ENCODE measurements at places on chromosomes 2 and 18. TPM values are rescaled to one million over a fixed set of nuclear protein-coding genes. Genes with fewer than 3 reads are reported as not detected.

FZD7 gene
- total RNA-seq = 16.8 TPM

E2F6 gene
- total RNA-seq = 29.8 TPM

ARMC9 gene
- 8.9 TPM for total RNA-seq

ALLC gene
- not detected for total RNA-seq

ARHGEF4 gene
- total RNA-seq = 4.2 TPM

PROKR1 gene
- not detected for total RNA-seq

NR4A2 gene
- 5.7 TPM for total RNA-seq

GPR17 gene
- total RNA-seq = not detected

RAX gene
- not detected for total RNA-seq

SIX3 gene
- total RNA-seq = 0.17 TPM

CIAO1 gene
- 76.9 TPM for total RNA-seq

MYCN gene
- total RNA-seq = 0.12 TPM

NFU1 gene
- 70.2 TPM for total RNA-seq

UGT1A4 gene
- total RNA-seq = not detected

RNU2-63P gene
- total RNA-seq = 39.5 TPM

KLF7 gene
- total RNA-seq = 22.3 TPM

DNA sequence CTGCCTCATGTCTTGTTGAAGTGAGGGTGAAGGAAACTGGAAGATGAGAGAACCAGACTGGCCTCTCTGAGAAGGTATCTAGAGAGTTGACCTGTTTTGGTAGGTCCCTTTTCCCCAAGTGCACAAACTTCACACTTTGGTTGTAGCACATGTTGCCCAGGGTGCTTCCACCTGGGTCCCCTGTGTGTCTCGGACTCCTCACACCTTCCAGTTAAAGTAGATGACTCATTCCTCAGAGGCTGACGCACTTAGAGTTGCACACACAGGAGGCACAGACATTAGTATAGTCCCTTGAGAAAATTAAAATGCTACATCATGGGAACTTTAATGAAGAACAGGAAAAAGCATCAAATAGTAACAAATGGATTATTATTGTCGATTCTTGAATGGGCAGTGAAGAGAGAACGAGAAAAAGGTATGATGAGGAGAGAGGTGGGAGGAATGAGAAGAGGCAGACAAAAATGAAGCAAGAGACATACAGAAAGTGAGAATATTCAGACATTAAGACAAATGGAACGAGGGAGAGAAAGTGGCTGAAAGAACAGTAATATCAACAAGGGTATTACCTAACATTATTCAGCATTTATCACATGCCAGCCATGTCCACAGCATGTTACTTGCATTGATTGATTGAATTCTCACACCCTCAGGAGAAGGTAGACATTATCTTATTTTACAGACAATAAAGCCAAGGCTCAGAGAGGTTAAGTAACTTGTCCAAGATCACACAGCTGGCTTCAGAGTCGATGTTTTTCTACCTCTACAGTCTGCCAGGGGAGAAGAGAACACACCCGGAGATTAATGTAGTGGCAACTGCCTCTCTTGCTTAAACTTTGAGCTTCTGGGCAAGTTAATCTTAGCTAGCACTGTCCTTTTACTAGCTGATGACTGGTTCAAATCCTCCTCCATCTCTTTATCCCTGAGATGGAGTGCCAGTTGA is 68.6 kb downstream of the FHOD3 start:
- DNase-seq = peak; percentile 40

DNA sequence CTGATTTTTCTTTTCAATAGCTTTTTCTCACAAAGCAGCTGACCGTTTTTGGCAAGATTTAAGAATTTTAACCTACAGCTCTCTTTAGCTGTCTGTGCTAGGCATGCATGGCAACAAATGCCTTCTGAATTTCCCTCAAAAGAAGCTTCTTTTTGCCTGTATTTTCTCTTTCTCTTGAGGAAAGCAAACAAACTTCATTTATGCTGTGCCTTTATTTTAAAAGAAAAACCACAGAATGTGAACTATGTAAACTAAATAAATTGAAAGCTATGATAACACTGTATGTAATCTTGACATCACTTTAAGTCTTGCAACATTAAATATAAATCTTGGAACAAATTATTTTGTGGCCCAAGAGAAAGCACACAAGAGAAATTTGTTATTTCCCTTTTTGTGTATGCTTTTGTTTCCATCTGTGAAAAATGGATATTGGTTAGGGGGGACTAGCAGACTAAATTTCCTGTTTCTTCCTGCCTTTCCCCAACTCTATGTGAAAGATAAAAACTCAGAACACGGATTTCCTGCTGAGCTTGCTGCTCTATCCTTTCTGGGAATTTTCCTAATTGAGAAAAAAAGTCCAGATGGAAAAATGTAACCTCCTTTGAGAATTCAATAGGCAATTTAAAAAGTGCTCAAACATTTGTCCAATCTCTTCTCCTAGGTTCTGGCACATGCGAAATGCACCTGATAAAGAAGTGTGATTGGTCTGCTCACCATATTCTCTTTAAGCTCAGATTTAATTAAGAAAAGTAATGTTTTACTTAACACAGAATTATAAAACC is 20.9 kb upstream of the TFPI start:
- DNase-seq = no peak

GRCh38 chr2:13021470-13021957 is 304.8 kb downstream of the TRIB2 start:
- no peak for DNase-seq

DNA sequence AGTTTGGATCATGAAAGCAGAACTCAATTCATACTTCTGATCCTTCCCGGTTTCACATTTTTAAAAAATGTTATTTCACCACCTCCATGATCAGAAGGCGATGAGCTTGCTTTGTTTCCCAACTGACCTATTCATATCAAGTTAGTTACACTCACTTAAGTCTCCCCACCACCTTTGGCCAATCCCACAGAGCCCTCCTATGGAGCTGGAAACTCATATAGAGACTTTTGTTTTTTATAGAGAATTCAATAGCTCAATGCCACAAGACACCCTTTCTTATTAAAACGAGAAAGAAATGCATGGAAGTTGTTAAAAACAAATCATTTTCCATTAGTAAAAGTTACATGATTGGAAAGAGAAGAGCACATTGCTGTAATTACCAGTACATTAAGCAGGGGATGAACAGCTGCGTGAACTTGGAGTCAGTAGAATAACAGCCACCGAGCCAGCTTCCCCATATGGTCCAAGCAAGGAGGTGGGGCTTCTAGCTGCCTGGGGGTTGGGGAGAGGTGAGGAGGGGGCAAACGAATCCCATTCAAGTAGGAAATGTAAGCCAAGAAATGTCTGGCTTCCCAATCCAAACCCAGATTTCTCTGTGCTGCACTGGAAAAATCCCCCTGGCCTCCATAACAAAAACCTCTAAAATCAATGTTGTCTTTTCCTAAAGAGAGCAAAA is 614.5 kb downstream of the IRS1 start:
- DNase-seq = peak; percentile 57

GRCh38 chr2:71544919-71545571 is 91.7 kb downstream of the DYSF start:
- DNase-seq = no peak

- DNase-seq = no peak
Observed at GRCh38 chr2:1751767-1752725, 7.7 kb upstream of the PXDN start.

DNA sequence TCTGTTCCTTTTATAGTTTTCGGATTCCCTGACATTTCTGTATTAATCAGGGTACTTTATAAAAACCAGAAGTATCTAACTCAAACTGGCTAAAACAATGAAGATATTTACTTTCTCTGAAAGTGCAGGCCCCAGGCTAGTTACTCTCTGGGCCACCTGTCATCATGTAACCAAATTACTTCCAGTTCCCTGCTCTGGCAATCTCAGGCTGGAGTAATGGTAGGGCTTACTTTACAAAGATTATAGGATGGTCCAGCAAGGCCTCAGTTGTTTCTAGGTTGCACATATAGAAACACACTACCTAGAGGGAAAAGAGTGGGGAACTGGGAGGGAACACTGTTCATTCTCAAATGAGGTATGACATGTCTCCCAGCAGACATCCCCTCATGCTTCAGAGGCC is 74.8 kb downstream of the CHST9 start:
- DNase-seq = no peak

- peak; percentile 86 for DNase-seq
Observed at GRCh38 chr2:36355151-36355889, at the start of gene CRIM1. TSS of gene CRIM1 (plus strand) at chr2:36355778. CDS start at chr2:36356293, 515 bp downstream.

GRCh38 chr2:144225076-144225475 is 294.8 kb downstream of the ZEB2 start:
- DNase-seq = no peak

- no peak for DNase-seq
Observed at GRCh38 chr2:240962300-240963064, 35.9 kb upstream of the SNED1 start.

GRCh38 chr18:72700961-72701710 is 157.0 kb upstream of the CBLN2 start:
- peak; percentile 18 for DNase-seq

DNA sequence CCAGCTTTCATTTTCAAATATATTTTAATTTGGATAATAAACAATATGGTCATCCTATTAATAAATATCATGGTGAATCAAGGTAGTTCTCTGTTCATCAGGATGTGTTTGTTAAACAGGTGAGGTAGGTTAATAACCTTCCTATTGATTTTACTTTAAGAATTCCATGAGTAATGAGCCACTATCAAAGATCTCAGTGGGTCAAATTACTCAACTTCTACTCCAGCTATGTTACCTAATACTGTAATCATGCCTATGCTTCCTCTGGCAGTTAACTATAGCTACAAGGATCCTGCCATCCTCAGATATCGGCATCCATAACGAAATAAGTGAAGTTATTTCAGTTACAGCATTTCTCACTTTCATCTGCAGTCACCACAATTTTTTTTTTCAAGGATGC is 289.6 kb upstream of the SLC8A1 start:
- DNase-seq = no peak

DNA sequence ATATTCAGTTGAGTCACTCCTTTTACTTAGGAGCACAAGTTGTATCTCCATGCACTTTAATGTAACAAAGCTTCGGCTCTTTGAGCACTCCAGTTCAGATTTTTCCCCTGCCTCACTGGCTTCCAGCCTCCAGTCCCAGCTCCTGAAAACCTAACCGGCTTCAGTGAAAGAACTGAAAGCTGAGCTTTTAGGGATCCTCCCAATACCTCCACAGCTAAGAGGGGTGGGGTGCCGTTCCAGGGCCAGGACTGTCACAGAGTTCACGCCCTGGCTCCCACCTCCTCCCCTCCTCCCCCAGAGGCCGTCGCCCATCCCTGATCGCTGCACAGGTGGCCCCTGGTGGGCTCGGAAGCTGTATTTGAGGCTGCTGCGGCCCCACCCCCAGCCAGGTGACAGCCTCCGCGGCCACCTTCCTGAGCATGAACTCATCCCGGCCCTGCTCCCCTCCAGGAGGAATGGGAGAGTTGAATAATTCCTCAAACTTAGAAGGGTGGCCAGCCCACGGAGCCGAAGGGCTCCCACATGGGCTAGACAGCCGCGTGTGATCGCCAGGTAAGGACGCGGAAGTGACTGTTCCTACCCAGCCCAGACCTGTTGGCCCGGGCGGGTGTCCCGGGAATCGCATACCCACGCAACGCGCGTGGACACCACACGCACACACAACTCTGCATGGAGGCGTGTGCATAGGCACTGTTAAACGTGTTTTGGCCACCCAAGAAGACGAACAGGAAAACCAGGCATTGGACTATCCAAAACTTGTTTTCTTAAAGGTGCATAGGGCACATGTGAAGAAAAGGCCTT is 1.8 kb downstream of the MYO5B start:
- DNase-seq = no peak

- DNase-seq = no peak
Observed at GRCh38 chr2:193627187-193627926, 1432.6 kb upstream of the TMEFF2 start.

GRCh38 chr18:8503248-8503647 is 106.0 kb upstream of the RAB12 start:
- DNase-seq = no peak

DNA sequence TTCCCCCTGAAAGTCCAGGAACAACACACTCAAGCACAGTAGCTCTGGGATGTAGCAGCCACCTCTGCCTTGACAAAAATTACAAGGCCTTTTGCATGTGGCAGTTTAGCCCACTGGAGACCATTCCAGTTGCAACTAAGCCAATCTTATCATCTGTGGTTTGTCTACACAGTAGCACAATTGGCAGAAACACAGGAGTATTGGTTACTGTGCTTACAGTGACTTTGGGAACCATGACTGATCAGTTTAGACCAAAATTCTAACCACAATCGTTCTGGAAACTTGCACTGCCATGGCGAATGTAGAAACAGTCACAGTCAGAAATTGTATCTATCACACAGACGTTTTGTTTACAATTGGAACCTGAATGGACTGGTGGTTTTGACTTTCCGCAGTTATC is 403.7 kb upstream of the MEIS1 start:
- DNase-seq = no peak

- DNase-seq = peak; percentile 46
Observed at GRCh38 chr18:79965119-79965902, 868 bp downstream of the HSBP1L1 start.

GRCh38 chr2:124315221-124315880 is 290.3 kb downstream of the CNTNAP5 start:
- no peak for DNase-seq

DNA sequence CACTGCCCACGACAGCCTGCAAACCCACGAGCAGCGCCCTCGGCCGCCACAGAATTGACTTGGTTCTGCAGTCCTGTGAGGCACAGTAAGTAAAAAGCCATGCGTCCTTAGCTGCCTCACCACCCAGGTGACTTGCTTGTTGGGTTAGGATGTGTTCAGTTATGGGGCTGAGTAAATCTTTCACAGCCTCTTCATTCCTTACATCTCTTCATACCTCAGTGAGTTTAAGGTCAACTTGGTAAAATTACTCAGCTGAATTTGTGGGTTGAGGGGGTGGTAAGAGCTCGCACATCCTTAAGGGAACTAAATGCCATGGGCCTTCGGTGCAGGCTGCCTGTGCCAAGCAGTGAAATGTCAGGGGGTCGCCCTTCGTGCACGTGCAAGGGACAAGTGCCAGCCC is 165.2 kb upstream of the ALKAL2 start:
- no peak for DNase-seq

- DNase-seq = no peak
Observed at GRCh38 chr2:8138923-8139667, 542.8 kb upstream of the ID2 start.

GRCh38 chr18:70998490-70998889 is 709.6 kb downstream of the SOCS6 start:
- no peak for DNase-seq

- no peak for DNase-seq
Observed at GRCh38 chr18:22999647-23000046, 66.5 kb downstream of the RBBP8 start.

- DNase-seq = peak; percentile 15
Observed at GRCh38 chr18:5197032-5197434, at the start of gene AKAIN1. TSS of gene AKAIN1 (minus strand) at chr18:5197257. CDS start at chr18:5197053, 204 bp downstream.

DNA sequence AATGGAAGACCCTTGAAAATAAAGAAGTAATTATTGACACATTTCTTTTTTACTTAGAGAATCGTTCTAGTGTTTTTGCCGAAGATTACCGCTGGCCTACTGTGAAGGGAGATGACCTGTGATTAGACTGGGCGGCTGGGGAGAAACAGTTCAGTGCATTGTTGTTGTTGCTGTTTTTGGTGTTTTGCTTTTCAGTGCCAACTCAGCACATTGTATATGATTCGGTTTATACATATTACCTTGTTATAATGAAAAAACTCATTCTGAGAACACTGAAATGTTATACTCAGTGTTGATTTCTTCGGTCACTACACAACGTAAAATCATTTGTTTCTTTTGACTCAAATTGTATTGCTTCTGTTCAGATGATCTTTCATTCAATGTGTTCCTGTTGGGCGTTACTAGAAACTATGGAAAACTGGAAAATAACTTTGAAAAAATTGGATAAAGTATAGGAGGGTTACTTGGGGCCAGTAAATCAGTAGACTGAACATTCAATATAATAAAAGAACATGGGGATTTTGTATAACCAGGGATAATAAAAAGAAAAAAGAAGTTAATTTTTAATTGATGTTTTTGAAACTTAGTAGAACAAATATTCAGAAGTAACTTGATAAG is 3.3 kb downstream of the PMAIP1 start:
- no peak for DNase-seq
